Suppressor macrophage (primary cell): ENCODE measurements at places on chromosomes 1 and 21.

- DNase-seq: no peak
Observed at GRCh38 chr1:89907727-89908212, 86.9 kb downstream of the LRRC8D start.

- DNase-seq: no peak
Observed at GRCh38 chr1:87111659-87112371, 197.4 kb downstream of the HS2ST1 start.

DNA sequence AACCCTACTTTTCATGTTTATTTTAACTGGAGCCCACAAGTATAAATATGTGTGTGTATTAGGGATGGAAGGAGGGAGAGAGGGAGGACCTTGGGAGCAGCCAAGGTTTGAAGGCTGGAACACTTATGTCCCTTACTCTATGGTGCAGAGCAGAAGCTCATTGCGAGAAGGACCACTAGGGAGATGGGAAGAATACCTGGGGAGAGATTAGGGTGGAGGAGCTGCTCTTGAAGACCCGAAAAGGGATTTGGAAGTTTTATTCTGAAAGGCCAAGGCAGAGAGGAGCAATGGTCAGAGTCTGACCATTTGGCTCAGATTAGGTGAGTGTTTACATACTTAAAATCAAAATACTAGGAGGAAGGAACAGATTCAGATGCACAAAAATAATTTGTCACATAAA lies 8.1 kb downstream of the CD2 start:
- no peak for DNase-seq

DNA sequence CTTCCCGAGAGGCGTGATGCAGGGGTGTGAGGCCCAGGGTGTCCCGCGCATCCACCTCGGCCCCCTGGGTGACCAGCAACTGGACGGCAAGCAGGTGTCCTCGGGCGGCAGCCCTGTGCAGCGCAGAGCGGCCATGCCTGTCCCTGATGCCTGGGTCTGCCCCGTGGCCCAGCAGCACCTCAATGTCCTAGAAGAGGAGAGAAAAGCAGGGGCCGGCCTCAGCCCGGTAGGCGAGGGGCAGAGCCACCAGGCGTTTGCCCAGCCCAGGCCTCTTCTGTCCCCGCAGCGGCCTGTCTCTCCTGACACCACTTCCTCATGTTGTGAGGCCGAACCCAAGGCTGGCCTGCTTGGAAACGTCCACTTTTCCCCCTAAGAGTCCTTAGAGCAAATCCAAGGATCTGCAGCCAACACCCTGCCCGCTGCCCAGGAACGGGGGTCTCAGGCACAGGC lies 1.7 kb downstream of the ANKRD65 start:
- DNase-seq: no peak

- peak; percentile 40 for DNase-seq
Observed at GRCh38 chr1:93414749-93415148, 33.2 kb upstream of the FNBP1L start.

DNA sequence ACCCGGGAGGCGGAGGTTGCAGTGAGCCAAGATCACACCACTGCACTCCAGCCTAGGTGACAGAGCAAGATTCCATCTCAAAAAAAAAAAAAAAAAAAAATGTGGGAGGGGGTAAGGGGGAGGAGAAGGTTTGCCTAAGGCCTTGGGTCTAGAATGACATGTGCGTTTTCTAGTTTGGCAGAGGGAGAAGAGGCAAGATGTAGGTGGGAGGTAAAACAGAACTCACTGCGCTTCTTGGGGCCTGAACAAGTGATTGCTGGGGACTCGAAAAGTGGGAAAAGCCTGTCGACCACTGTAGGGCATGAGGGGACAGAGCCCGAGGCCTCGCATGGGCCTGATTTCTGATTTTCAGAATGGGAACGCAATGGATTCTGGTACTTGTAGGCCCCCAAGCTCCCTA lies 19.9 kb downstream of the RUNX3 start:
- DNase-seq: no peak

DNA sequence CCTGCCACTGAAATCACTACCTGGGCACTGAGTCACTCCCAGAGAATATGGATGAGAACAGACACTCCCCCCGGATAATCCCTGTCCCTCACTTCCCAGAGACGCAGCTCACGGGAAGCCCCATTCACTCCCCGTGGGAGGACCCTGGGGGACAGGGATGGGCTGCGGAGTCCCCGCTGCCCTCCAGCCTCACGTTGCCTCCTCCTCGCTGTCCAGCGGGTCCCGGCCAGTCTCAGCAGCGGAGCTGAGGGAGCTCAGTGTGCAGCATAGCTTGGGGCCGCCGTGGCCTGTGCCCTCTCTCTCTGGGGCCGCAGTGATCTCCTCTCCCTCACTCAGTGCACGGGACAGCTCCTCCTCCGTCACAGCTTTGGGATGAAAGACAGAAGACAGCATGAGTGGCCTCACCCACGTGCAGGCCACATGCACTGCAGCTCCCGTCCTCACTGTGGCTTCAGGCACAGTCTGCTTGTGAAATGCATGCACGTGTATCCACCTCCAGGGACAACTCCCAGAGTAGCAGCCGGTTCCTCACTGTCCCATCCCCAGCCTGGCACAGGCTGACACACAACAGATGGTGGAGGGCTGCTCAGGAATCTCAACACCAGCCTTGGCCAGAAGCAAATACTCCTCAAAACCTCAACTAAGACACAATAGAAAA lies 7.4 kb downstream of the CFAP410 start:
- no peak for DNase-seq

- peak; percentile 88 for DNase-seq
Observed at GRCh38 chr1:153565529-153566374, at the start of gene S100A2. S100A2 (minus strand) TSS chr1:153565844; CDS start chr1:153563877, 1,967 bp downstream.

DNA sequence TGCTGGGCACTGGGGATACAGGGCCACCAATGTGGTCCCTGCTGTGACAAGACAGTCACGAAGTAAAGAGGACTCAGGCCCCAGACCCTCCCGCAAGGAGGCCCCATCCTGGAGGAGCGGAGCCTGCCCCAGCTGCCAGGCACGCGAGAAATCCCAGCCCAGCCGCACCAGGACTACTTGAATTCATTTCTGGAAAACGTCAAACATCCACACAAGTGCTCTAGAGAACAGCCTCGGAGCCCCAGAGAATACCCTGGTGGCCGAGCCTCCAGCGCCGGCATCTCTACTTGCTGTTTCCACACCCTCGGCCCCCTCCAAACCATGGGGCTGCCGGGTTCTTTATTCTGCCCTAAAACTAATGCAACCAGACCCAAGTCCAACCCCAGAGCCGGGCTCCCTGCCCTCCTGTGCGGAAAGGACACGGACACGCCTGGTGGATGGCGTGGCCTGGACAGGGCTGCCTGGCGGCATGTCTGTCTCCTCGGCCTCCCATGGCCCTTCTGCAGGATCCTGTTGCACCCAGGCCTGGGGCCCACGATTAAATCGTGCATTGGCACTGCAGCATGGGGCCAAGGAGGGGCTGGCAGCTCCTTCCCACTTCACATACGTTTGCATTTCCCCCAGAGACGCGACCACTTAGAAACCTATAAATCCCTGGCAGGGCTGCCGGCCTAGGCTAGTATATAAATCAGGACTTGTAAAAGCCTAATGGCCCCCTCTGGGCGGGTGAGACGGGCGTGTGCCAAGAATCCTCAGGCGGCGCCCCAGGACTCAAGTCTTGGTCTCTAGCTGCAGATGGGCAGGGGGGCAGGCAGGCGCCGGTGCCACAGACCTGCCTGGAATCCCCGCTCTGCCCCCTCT lies 41.2 kb downstream of the DMRTB1 start:
- DNase-seq: no peak

- DNase-seq: no peak
Observed at GRCh38 chr1:37480125-37480466, 5.7 kb downstream of the ZC3H12A start.

DNA sequence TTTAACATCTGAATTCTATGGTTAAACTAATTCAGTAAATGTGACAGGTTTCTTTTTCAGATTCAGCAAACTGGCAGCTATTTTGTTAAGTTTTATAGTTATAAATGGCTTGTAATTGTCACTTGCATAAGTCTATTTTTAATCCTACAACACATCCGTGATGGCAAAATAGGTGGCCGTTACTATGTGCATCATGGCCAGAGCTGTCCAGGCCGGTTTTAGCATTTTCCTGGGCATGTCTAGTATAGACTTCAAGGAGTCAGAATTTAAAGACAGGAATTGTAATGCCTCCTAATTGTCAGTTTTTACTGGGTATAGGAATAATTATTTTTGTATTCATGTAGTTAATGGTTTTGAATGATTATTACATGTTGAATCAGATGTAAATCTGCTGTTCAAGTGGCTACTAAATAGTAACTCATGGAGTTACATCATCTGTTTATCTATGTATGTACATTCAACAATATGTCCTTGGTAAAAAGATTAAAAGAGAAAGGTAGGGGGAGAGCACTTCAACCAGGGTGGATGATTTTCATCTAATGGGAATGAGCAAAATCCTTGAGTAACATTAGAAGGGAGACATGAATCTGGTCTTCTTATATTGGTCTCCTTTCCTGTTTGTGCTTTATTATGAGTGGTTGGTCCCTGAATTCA lies 3.2 kb upstream of the B3GALT2 start:
- DNase-seq: no peak

DNA sequence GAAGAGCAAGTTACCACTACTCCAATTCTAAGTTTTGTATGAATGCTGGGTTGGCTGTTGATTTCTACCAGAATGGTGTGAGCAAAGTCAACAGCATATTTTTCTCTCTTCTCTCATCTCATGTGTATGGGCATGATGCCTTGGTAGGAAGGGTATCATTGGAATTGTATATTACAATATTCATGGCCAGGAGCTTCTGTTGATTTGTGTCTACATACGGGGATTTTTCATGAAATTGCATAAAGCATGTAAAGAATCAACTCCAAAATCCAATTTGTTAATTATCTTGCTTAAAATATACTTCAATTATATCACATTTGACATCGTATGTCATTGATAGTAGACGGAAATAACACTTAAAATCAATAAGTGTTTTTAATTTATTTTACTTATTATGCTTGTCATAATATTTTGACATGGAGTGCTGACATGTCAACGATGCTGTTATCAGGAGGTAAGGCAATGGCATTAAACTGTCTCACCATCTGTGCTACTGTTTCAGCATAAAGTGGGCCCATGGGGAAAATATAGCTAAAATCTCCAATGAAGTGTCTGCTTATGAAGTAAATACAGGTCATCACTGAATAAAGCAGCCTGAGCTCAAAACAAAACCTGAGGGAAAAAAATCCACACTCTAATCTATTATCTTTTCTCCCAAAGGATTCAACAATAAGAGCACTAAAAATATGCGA lies 142.2 kb upstream of the NBPF11 start:
- DNase-seq: no peak

GRCh38 chr1:114468047-114468446 lies 43.0 kb downstream of the TRIM33 start:
- DNase-seq: no peak

DNA sequence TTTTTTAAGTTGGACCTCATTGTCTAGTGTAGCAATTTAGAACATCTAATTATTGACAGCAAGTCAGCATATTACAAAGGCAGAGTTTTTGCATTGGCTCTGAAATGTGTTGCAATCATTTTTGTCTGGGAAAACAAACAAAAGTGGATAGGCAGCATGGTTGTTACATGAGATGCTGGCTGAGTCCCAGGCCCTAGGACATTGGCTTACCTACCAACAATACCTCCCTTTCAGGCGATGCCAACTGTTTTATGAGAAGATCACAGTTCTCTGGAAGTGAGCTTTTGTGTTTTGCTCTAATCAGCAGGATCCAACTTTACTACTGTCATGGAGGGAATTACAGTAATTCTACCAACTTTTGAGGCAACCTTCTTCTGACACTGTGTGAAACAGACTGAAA lies 71.5 kb upstream of the CXADR start:
- no peak for DNase-seq

- peak; percentile 58 for DNase-seq
Observed at GRCh38 chr21:46368533-46369285, 44.8 kb downstream of the PCNT start.

DNA sequence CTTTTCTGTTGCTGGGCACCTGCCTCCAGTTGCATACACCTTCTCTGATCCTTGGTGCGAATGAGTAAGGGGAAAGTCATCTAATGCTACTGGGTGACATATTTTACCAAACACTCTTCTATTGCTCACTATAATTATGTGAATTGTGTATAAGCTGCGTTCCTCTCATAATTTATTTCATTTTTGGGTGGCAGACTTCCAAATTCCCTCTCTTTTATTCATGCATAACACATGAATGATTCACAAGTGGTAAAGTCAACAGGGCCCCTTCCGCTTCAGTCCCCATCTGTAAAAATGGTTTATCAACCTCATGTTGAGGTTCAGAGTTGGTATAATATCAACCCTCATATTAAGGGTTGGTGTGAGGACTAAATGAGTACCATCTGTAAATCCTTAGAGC lies 3.2 kb upstream of the QSOX1 start:
- DNase-seq: no peak

GRCh38 chr21:42459546-42460215 lies 36.3 kb downstream of the RSPH1 start:
- no peak for DNase-seq

GRCh38 chr21:29168891-29169315 lies 38.5 kb downstream of the MAP3K7CL start:
- DNase-seq: peak; percentile 53

DNA sequence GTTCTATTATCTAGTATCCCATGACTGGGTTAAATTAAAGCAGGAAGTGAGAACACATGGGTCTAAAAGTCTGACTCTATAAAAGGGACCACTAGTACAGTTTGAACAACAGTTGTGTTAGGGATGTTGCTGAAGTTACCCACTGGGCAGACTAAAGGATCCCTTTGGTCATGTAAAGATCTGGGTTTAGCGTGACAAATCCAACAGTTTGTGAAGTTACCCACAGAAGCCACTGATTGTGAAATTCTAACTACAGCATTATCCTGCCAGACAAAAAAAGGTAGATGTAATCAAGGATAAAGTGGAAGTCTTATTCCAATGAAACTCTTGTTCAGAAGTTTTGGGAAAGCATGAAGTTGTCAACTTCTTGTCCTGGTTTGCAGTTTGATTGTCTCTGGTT lies 5.7 kb downstream of the QSOX1 start:
- DNase-seq: no peak

DNA sequence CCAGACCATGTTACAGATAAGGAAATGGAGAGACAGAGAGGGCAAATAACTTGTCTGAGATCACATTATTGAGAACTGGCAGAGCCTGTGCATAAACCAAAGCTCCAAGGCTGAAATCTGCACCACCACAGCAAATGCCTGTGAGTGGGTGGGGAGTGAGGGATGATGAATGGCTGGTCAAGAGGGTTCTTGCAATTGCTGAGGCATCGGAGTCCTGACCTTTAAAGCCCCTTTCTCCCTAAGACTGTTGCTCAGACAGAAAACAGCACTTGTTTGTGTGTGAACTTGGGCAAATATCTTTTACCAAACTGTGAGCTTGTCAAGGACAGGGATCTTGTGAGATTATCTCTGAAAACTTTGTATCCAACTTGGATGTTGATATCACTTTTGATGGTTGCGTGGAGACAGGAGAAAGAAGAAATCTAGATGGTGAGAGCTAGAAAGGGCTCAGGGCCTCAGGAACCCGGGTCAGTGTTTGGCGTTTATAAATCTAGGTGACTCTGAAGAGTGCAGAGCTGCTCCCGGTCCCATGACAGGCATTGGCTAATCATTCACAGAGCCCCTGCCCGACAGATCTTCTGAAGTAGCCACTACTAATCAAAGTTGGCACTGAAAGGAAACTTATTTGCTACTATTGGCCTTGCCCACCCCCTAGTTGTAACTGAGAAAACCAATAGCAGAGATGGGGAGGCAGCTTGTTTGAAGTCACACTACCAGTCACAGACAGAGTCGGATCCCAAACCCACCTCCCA lies 122.3 kb downstream of the FOXD2 start:
- DNase-seq: no peak
